ENCODE measurements at places on chromosomes 11 and 22.

- DNase-seq, result no peak
Measured at GRCh38 chr11:33515347-33515746, 185.3 kb downstream of the C11orf91 start.

- DNase-seq, result no peak
Measured at GRCh38 chr11:75626889-75627529, 41.8 kb downstream of the MAP6 start.

- DNase-seq, result no peak
Measured at GRCh38 chr11:11640152-11640551, 18.3 kb upstream of the GALNT18 start.

DNA sequence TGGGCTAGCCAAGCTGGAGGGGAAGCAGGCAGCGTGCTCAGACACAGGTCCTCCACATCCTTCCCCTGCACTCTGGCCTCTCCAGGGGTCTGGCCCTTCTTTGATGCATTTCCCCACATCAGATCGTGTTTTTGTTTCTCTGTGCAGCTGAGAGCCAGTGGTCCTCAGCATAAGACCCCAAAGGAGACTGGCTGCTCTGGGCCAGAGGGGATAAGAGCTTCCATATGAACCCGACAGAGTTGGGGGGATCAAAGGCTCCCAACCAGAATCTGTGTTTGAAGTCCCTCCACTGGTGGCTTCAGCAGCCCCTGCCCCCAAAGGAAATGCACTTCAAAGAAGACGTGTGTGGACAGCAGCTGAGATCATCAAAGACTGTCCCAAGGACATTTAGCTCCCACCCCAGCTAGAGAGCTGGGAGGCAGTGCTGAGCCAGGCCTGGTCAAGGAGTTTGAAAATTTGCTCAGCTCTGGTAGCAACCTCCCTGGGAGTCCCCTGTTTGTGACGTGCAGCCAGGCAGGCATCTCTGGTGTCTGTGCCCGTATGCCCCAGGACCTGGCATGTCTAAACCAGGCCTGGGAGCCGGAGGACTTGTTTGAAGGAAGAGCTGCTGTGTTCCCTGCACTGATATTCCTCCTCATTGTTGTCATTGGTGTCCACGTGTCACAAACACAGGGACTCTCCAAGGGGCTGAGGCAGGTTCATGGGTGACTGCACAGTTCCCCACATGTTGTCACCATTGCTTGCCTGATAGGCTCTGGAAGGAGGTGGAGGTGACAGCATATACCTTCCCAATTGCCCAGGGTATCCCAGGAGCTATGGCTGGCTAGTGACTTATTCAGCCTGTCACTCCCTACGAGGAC lies 99.0 kb downstream of the AMOTL1 start:
- no peak for DNase-seq

- DNase-seq, result no peak
Measured at GRCh38 chr11:45658292-45658991, 7.0 kb downstream of the CHST1 start.

DNA sequence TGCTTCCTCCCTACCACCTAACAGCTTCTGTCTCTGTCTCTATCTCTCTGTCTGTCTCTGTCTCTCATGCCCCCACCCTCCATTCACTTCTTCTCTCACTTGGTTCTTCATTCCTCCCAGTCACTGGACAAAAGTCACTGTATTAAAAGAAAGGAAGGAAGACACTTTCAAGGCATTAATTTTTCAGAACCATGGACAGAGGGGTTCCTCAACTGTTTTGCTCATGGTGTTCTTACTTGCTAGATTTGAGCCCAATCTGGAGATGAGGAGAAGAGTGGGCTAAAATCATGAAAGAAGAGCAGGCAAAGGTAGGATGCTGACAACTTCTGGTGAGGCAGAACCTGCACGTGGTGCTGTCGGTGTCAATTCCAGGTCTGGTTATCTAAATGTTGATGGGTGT lies 116.7 kb upstream of the LARGE1 start:
- no peak for DNase-seq

GRCh38 chr11:21769188-21769587 lies 423.7 kb upstream of the ANO5 start:
- no peak for DNase-seq

GRCh38 chr11:117189191-117189940 lies 9.8 kb upstream of the TAGLN start:
- DNase-seq, result no peak

- no peak for DNase-seq
Measured at GRCh38 chr11:80598905-80599304, 1158.1 kb upstream of the TENM4 start.

- no peak for DNase-seq
Measured at GRCh38 chr11:108752297-108752751, 87.5 kb downstream of the DDX10 start.

GRCh38 chr22:28369854-28370253 lies 309.8 kb downstream of the TTC28 start:
- DNase-seq, result no peak

GRCh38 chr11:47961383-47961782 lies 19.0 kb upstream of the PTPRJ start:
- DNase-seq, result no peak

GRCh38 chr22:48588151-48588877 lies 1239.4 kb downstream of the BRD1 start:
- DNase-seq, result no peak

DNA sequence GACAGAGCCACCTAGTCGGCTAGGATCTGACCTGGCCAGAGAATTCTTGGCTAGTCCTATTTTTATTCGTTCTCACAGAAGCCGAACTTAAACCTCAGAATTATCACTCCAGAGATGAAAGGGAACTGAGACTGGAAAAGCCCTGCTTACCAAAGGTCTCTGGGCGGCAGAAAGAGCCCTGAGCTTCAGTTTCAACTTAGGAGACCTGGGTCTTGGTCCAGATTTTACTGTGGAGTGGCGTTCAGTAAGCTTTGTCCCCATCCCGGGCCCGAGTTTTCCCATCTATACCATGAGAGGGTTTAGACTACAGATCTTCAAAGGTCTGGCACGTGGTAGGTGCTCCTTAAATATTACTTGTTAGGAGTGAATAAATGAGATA lies 516 bp downstream of the NEU3 start:
- DNase-seq, result no peak

GRCh38 chr22:25377699-25378098 lies 158.3 kb downstream of the CRYBB2 start:
- no peak for DNase-seq

DNA sequence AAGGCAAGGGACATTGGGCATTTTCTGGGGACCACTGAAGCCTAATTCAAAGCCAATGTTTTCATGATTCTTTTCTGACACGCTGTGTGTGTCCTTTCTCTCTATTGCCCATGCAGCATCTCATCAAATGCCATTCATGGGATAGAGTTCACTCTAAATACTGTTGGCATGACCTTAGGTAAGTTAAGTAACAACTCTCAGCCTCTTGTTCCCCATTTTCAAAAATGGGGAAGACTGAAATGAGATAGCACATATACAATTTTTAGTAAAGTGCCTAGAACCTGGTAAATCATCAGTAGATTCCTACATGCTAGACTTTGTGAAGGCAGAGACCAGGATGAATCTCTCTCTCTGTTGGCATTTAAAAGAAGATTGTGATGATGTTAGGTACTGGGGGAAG lies 12.7 kb upstream of the OR52K2 start:
- no peak for DNase-seq

GRCh38 chr11:2209900-2210321 lies 38.3 kb upstream of the TH start:
- DNase-seq, result no peak

DNA sequence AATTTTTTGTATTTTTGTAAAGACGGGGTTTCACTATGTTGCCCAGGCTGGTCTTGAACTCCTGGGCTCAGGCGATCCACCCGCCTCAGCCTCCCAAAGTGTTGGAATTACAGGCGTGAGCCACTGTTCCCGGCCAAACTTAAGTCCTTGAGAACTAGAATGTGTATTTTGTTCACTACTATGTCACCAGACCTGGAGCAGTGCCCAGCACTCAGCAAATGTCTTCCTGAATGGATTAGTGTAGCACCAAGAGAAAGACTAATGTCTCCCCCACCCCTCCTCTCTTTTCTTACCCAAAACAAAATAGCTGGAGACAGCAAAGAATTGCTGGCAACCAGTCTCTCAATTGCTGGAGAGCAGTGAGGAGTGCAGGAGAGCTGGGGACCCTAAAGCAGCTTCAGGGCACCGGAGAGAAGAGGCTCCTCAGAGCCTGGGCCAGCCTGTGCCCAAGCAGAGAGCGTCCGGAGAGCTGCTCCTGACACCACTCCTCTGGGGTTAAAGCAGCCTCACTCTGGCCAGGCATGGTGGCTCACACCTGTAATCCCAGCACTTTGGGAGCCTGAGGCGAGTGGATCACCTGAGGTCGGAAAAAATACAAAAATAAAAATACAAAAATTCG lies 14.9 kb downstream of the SLC25A18 start:
- DNase-seq, result no peak

- DNase-seq, result no peak
Measured at GRCh38 chr22:35866651-35867050, 149.0 kb downstream of the APOL5 start.

- no peak for DNase-seq
Measured at GRCh38 chr22:24282401-24282800, 11.8 kb downstream of the SPECC1L start.

- DNase-seq, result no peak
Measured at GRCh38 chr11:40314327-40314726, 1145.1 kb downstream of the LRRC4C start.

GRCh38 chr11:2750101-2750681 lies 50.4 kb upstream of the KCNQ1OT1 start:
- peak; percentile 5 for DNase-seq

- no peak for DNase-seq
Measured at GRCh38 chr11:27241311-27242122, 121.5 kb downstream of the CCDC34 start.

- no peak for DNase-seq
Measured at GRCh38 chr11:74154620-74155281, 16.1 kb downstream of the C2CD3 start.

DNA sequence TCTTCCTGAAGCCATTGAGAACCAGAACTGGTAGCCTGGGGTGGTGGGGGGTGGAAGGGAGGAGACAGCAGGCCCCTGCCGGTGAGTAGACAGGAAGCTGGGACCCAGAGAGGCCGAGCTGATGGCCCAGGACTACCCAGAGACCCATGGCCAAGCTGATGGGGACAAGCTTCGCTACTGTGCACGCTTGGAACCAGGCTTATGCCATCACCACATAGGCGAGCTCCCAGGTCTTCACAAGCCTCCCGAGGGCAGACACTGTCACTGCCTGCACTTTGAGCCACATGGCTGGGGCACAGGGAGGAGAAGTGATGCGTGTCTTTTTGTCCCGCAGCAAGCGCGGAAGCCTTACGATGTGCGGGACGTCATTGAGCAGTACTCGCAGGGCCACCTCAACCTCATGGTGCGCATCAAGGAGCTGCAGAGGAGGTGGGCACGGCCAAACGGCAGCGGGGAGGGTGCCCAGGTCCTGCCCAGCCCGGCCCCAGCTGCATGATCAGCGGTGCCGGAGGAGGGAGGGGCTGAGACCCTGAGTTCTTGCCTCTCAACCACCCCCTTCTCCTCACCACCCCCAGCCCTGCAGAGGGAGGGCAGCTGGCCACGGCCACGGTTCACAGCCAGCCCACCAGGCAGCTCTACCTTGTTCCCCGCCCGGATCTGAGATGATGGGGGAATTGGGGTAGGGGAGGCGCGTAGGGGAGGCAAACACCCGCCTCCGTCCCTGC lies 76.0 kb upstream of the KCNQ1OT1 start:
- peak; percentile 5 for DNase-seq

GRCh38 chr22:31987218-31987617 lies 42.9 kb downstream of the YWHAH start:
- no peak for DNase-seq

DNA sequence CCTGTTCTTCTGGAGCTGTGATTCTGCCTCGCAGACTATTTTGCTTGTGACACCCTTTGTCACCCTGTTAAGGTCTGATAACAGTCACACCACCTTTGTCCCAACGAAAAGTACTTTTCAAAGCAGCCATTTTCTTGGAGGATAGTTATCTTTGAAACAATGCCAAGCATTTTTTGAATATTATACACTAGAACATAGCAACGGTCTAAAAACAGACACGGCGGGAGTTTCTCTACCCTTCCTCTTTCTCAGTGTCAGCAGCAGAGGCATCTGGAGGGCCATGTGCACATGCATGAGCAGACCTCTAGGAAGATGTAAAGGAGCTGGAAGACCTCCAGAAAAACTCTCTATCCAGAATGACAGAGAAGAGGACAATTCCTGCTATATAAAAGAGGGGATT lies 86.5 kb downstream of the TRPC6 start:
- DNase-seq, result no peak

GRCh38 chr11:35134403-35135148 lies 4.4 kb upstream of the CD44 start:
- DNase-seq, result no peak

- DNase-seq, result no peak
Measured at GRCh38 chr11:128234143-128234542, 353.2 kb downstream of the ETS1 start.

- no peak for DNase-seq
Measured at GRCh38 chr11:128530118-128531074, 57.0 kb downstream of the ETS1 start.

- DNase-seq, result no peak
Measured at GRCh38 chr22:45518580-45518991, 15.9 kb downstream of the FBLN1 start.

DNA sequence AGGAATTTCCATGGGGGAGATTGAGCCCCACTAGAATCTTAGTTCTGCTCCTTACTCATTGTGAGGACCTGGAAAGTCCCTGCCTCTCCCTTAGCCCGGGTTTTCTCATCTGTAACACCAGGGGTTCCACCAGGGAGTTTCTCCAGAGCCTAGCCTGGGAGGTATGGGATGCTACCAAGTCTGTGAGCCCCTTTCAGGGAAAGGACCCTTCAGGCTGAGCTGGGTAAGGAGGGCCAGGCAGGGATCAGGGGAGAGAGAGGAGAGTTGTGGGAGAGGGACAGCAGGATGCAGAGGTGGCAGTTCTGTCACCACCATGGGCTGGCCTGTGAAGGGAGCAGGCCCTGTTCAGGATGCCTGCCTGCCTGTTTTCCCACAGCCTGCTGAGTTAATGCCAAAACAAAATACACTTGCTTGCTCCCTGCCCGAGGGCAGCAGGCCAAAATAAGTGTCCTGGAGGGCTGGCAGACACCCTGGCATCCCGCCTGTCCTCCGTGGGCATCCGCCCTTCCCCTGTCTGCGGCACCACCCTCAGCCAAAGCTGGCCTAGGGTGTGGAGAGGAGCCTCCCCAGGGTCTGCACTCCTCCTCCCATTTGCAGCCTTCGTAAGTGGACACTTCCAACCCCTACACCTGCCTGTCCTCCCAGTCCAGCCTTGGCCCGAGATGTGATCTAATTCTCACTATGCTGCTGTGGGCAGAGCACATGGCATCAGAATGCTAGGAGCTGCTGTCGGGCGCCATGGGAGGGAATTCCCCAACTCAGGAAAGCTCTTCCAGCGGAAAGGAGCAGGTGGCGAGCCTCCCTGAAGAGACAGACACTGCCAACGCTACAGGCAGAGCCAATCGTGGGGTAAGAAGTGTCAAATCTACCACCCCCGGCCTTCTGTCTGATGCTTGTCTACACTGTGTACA lies 5.9 kb upstream of the FCHSD2 start:
- DNase-seq, result no peak

DNA sequence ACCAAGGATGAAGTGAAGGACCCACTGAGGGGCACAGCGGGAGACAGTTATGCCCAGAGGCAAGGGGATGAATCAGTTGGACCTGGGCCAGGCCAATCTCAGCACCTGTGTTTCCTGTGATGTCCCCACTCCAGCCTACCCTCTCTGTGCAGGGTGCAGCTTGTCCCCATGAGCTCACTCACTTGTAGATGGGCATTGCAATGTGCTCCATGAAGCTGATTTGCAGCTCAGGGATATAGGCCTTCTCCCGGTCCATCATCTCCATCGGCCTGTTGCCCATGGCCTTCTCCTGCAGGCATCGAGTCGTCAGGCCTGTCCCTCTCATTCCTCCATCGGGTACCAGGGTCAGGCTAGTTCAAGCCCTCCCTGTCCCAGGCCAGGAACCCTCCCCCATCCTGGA lies 96.2 kb downstream of the PDE2A start:
- DNase-seq, result no peak
